ENCODE measurements at places on chromosomes 5 and 9.

GRCh38 chr5:172085738-172086137, 79.3 kb upstream of the FBXW11 start:
- DNase-seq: no peak

GRCh38 chr9:2741441-2742158, 24.3 kb downstream of the KCNV2 start:
- no peak for DNase-seq

DNA sequence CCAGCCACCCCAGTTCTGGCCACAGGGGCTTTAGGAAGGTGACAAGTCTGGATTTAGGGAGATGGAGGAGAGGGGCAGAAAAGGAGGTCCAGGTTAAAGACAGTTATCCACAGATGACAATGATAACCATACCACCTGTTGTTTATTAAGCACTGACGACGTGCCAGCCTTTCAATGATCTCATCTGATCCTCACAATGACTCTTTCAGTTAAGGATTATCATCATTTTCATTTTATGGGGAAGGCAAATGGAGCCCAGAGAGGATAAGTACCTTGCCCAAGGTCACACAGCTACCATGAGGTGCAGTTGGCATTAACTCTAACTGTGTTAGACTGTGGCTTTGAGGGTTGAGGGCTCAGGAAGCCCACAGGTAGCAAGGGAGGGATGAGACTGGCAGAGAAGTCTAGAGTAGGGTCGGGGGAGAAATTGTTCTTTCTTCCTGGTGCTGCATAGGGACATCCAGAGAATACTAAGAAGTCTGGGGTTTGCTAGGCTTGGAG, 21.5 kb upstream of the JADE2 start:
- DNase-seq: no peak

- DNase-seq: peak; percentile 4
These were observed 166.3 kb downstream of the ATP10B start for GRCh38 chr5:160685695-160686094.

- no peak for DNase-seq
These were observed 13.0 kb downstream of the SNX24 start for GRCh38 chr5:122858451-122858850.

- no peak for DNase-seq
These were observed 95.7 kb upstream of the EGFLAM start for GRCh38 chr5:38162625-38163024.

DNA sequence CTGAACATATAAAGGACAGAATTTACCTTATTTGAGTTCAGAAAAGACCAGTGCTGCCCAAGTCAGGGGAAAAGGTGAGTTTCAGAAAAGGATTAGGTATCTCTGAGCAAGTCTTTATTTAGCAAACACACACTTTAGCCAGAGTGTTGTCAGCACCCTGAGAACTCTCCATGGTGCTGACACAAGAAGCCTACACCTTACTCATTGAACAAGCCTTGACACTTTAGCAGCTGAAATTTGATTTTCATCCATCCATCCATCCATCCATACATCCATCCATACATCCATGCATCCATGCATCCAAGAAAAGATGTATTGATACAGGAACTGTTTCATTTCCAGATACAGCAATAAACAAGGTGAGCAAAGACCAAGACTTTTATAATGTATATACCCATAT, 311.2 kb downstream of the TRIM32 start:
- peak; percentile 36 for DNase-seq

GRCh38 chr5:105885266-105885665, 1785.5 kb downstream of the EFNA5 start:
- DNase-seq: no peak

DNA sequence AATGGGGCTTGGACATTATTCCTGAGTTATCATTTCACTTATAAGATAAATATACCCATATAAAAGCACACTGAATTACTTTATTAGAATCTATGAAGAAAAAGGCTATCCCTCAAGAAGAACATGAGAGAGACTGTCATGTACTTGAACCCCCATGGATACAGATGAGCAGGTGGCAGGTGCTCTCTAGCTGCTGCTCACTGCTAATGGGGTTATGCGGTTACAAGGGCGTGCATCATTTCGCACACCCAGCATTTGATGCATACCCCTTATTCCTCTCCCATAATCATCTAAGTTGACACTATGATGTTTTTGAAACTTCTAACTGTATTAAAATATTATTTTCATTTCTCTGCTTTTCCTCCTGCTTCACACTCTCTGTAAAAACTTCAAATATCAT, 16.4 kb downstream of the ITK start:
- DNase-seq: no peak

DNA sequence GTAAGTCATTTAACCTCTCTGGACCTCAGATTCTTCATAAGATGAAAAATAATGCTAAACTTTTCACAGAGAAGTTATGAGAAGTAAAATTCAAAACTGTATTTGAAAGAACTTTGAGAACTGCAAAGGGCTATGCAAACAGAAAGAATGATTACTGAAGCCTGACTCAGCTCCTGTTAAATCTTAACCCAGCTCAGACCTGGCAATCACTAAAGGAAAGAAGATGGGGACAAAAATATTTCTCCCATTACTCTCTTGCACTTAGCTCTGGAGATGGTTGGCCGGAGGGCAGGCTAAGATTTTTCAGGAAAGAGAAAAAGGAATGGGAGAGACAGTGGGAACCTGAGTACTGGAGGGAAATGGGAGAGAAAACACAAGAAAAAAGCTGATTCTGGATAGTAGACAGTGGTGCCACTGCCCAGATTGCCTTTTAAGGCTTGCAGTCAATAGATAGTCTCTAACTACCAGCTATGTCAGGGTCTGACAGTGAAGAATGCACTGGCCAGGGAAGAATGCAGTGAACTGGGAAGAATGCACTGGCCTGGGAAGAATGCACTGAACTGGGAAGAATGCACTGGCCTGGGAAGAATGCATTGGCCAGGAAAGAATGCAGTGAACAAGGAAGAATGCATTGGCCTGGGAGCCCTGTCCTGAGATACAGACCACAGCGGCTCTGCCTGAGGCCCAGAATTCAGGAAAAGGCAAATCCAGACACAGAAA, 25.2 kb upstream of the CEMIP2 start:
- peak; percentile 91 for DNase-seq

DNA sequence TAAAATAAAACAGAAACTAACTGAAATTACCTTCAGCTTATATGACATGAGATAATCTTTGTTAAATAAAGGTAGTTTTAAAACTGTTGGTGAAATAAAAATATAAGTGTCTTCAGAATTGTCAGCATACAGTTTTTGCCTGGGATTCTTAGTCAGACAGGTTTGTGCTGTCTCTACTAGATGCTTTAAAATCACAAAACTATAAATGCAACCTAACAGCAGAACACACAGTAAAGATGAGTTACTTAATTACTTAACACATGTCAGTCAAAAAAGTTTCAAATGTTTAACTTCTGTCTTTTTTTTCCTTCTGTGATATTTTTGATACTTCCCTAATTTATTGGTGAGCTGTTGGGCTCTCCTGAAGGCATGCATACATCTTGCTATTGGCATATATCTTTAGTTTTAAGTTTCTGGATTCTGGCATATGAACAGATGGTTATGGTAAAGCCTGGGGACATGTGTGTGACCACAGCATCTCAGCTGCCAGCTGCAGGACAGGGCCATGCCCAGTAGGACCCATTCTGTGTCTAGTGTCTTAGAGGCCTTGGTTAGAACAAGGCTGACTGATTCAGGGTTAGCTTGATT, 231.1 kb upstream of the NUDT12 start:
- DNase-seq: no peak

DNA sequence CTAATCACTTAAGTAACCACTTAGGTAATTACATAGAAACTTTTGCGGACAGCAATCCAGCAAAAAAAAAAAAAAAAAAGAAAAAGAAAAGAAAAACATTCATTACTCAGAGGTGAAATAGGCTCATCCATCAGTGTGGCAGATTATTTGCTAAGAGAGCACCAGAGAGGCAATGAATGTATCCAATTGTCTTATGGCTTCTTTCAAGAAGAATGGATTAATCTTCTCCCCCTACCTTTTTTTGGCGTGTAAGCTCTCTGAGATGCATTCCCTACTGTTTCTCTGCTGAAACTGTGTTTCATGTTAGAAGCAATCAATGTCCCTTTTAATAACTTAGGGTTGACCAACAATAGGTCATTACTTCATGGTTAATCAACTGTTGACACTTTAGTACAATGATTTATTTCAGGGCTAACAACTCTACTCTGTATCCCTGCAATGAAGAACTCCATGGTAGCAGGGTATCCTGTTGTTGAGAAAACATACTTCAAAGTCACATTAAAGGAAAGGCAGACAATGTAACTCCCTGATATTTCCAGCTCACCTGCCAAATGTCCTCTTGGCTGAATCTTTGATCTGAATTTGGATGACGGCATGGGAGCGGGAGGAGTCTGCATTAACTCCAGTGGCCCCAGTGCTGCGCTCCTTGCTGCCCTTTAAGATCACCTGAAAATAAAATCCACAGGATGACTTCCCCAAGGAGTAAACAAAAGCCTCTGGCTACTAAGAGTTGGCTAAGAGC, 57.6 kb downstream of the KIF24 start:
- DNase-seq: no peak

DNA sequence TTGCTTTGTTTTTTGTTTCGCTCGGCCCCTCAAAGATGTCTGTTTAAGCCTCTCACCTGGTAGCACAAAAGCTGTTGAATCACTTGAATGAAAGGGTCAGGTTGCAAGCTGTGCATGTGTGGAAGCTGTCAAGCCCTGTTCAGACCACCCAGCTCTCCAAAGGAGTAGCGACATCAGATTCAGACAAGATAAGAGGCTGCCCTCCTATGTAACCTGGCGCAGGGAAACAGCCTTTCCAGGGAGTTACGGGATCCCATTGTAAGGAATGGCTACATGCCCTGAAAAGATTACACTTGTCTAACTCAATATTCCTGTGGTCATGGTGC, 2.9 kb downstream of the FREM1 start:
- DNase-seq: no peak

GRCh38 chr9:101388507-101388993, 3.7 kb upstream of the BAAT start:
- DNase-seq: peak; percentile 32

DNA sequence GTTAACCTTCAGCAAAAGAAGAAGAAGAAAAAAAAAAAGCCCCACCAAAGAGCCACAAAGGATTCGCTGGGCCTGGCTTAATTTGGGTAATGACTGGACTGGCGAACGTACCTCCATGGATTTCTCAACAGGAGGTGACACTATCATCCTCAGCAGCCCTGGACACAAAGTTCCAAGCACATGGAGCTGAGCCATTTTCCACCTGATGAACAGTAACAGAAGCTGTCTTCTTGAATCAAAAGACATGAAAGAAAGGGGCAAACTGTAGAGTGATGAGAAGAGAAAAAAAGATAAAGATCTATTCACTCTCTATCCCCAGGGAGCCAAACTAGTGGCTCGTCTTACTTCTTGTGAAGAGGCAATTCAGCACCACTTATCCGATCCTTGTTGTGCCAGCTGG, 150.2 kb upstream of the TRPM3 start:
- DNase-seq: no peak

DNA sequence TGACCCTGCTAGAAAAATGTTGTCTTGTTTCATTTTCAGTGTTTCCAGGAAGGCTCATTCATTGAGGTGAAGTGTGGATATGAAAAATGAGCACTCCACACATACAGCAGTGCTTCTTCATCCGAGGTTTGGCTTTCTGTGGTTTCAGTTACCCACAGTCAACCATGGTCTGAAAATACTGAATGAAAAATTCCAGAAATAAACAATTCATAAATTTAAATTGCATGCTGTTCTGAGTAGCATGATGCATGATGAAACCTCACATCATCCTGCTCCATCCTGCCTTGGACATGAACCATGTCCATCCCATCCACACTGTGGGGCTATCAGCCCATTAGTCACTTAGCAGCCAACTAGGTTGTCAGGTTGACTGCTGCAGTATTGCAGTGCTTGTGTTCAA, 10.4 kb upstream of the SLC45A2 start:
- no peak for DNase-seq

GRCh38 chr5:148615644-148616275, 38.6 kb downstream of the HTR4 start:
- no peak for DNase-seq

DNA sequence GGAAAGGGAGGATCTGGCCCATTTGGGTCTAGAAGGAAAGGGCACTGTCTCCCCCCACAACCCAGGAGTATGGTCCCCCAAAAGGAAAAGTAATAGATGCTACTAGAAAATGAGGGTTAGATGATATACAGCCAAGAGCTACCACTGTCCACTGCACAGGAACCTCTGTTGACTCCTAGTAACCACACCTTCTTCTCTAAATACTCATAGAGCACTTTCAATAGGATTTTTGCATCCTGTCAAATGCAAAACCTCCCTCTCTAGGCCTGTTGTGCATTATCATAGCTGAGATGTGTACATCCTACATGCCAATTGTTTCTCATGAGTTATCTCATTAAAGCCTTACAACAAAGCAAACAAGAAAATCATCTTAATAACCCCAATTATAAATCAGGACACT, 66.8 kb downstream of the THBS4 start:
- DNase-seq: no peak

GRCh38 chr9:14530841-14531240, 162.4 kb downstream of the ZDHHC21 start:
- no peak for DNase-seq

DNA sequence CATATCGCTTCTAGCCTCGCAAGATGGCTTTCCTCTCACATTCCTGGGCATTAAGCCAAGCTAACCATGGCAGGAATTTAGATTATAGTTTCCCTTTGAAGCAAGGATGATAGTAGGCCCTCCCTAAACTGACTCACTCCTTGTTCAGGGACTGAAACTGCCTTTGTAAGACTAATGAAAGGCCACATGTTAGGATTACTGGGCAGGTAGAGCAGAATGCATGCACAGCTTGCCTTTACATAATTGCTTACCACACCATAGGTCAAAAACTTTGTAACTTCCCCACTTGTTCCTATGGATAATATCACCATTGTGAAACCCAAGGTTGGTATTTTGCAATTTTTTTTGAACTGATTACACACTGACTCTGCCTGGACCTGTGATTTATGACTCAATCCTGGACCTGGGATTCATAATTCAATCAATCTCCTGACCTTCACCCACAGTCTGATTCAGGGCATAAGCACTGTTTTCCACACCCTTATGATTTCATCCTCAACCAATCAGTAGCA, 41.0 kb upstream of the PRDM9 start:
- no peak for DNase-seq

DNA sequence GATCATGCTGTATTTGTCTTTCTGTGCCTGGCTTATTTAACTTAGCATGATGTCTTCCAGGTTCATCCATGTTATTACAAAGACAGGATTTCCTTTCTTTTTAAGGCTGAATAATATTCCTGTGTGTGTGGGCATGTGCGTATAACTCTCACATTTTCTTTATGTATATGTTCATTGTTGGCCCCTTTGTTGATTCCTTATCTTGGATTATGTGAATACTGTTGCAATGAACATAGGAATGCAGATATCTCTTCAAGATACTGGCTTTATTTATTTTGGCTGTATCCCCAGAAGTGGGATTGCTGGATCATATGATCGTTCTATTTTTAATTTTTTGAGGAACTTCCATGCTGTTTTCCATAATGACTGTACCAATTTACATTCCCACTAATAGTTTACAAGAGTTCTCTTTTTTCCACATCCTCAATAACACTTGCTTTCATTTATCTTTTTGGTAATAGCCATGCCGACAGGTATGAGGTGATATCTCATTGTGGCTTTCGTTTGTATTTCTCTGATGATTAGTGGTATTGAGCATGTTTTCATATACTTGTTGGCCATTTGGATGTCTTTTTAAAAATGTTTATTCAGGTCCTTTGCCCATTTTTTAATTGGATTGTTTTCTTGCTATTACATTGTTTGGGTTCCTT, 38.0 kb downstream of the CREBRF start:
- no peak for DNase-seq

- no peak for DNase-seq
These were observed 796 bp downstream of the TRIM52 start for GRCh38 chr5:181259974-181260719.

- DNase-seq: no peak
These were observed 8.5 kb upstream of the ANKH start for GRCh38 chr5:14879937-14880589.
